ENCODE measurements at places on chromosomes 16 and 17.
A peak's percentile ranks its signal among the peaks of the same experiment; 100 is the strongest.

- H3K4me3 ChIP-seq, result peak within 1 kb of the TSS; percentile 82
- H3K27me3 ChIP-seq, result no peaks in the 10 kb centered on the region
- H3K27ac ChIP-seq, result peak within 1 kb of the TSS; percentile 98
- peak; percentile 56 for DNase-seq
- H3K36me3 ChIP-seq, result peaks cover 6% of the 10 kb centered on the region
- peaks cover 25% of the 10 kb centered on the region for H3K4me1 ChIP-seq
Observed at GRCh38 chr16:30526137-30526822, at the start of gene ZNF768. ZNF768 (minus strand) TSS chr16:30526566; CDS start chr16:30526413, 153 bp downstream.

- no peak for DNase-seq
- no peaks in the 10 kb centered on the region for H3K4me1 ChIP-seq
- H3K4me3 ChIP-seq, result no peak overlapping the region
- H3K27ac ChIP-seq, result no peak overlapping the region
- H3K27me3 ChIP-seq, result no peaks in the 10 kb centered on the region
Observed at GRCh38 chr16:13307851-13308250, 406.5 kb downstream of the SHISA9 start.

- H3K4me3 ChIP-seq, result no peak overlapping the region
- no peaks in the 10 kb centered on the region for H3K27me3 ChIP-seq
- no peak for DNase-seq
- H3K36me3 ChIP-seq, result peaks cover 23% of the 10 kb centered on the region
- H3K27ac ChIP-seq, result no peak overlapping the region
- H3K4me1 ChIP-seq, result peaks cover 18% of the 10 kb centered on the region
Observed at GRCh38 chr17:82810644-82811430, 29.0 kb downstream of the ZNF750 start.

DNA sequence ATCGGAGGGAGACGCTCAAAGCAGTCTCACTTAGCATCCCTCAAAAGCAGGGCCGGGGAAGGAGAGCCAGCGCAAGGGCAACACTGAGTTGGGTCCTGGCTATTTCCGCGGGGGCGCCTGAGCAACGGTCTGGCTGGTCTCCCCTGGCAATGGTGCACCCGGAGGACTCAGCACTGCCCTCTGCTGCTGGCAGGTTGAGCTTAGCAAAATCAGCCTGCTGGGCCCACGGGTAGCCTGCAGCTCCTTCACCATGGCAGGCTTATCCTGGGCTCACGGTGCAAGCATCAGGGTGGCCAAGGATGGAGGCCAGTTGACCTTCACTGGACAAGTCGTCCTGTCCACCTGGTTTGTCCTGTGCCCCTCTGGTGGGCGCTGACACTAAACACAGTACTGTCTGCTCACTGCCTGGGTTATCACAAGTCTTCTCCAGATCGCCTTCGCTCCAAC, 14.4 kb upstream of the ALDH3A1 start:
- peak; percentile 85 for DNase-seq
- H3K27me3 ChIP-seq, result peaks cover 2% of the 10 kb centered on the region
- H3K4me3 ChIP-seq, result no peak overlapping the region
- peaks cover 2% of the 10 kb centered on the region for H3K4me1 ChIP-seq
- H3K36me3 ChIP-seq, result no peaks in the 10 kb centered on the region
- no peak overlapping the region for H3K27ac ChIP-seq

GRCh38 chr17:28488533-28489276, 15.3 kb downstream of the SLC13A2 start:
- H3K4me3 ChIP-seq, result no peak overlapping the region
- H3K27ac ChIP-seq, result no peak overlapping the region
- H3K4me1 ChIP-seq, result no peaks in the 10 kb centered on the region
- H3K27me3 ChIP-seq, result peaks cover 13% of the 10 kb centered on the region
- H3K36me3 ChIP-seq, result no peaks in the 10 kb centered on the region

- DNase-seq, result no peak
- peaks cover 6% of the 10 kb centered on the region for H3K4me1 ChIP-seq
- no peaks in the 10 kb centered on the region for H3K36me3 ChIP-seq
- H3K27me3 ChIP-seq, result no peaks in the 10 kb centered on the region
- H3K27ac ChIP-seq, result no peak overlapping the region
- no peak overlapping the region for H3K4me3 ChIP-seq
Observed at GRCh38 chr17:64343833-64344637, 46.6 kb downstream of the PECAM1 start.

GRCh38 chr16:72658888-72659717, 388.8 kb downstream of the ZFHX3 start:
- H3K4me3 ChIP-seq, result no peak overlapping the region
- H3K27ac ChIP-seq, result no peak overlapping the region
- H3K27me3 ChIP-seq, result no peaks in the 10 kb centered on the region
- peaks cover 5% of the 10 kb centered on the region for H3K4me1 ChIP-seq
- no peak for DNase-seq

DNA sequence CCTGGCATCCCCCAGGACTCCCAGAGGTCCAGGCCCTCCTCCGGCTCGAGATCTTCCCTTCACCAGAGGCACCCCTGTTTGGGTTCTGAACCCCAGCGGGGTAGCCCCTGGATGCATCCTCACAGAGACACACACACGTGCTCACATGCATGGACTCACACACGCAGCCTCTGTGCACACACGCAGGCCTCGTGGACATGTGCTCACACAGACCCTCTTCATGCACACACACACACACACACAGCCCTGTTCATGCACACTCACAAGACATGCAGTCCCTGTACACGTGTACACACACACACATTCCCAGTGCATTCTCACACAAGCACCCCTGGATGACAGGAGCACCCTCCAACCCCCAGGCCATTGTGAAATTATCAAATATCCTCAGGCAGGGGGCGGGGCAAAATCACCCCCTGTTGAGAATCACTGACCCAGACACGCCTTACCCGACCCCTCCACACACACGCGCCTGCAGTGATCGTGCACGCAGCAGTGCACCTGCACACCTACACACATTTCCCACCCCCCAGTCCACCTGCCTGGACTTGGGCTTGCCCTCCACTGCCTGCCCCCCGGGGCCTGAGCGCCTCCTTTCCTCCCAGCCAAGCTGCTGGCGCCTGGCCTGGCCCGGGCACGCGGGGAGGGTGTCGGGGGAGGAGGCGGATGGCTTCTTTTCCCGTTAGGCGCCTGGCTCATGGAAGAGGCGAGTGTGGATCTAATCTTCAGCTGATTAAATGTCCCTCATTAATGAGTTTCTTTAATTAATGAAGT, 62.6 kb downstream of the ENGASE start:
- no peak overlapping the region for H3K27ac ChIP-seq
- peaks cover 87% of the 10 kb centered on the region for H3K27me3 ChIP-seq
- no peaks in the 10 kb centered on the region for H3K4me1 ChIP-seq
- no peaks in the 10 kb centered on the region for H3K36me3 ChIP-seq

GRCh38 chr17:48642843-48643696, 16.9 kb upstream of the HOXB9 start:
- peaks cover 51% of the 10 kb centered on the region for H3K4me1 ChIP-seq
- no peak for DNase-seq
- peaks cover 94% of the 10 kb centered on the region for H3K27me3 ChIP-seq
- no peaks in the 10 kb centered on the region for H3K36me3 ChIP-seq
- peak overlapping the region; percentile 85 for H3K4me3 ChIP-seq
- H3K27ac ChIP-seq, result peak overlapping the region; percentile 69

DNA sequence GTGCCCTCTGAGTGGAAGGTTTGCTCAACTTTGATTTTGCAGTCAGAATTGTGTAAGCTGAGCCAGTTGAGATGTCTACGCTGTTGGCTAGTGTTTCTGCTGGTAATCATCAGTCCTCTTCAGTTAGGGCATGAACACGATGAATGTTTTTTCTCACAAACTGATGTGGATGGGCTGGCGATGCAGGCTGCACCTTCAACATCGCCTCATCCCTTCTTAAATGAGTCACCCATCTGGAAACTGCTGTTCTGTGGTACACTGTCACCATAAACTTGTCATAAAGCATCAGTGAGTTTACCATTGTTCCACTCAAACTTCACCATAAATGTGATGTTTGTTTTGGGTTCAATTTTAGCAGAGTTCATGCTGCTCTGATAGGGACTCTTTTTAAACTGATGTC, 8.4 kb downstream of the C16orf95 start:
- H3K27ac ChIP-seq, result no peak overlapping the region
- no peaks in the 10 kb centered on the region for H3K27me3 ChIP-seq
- peaks cover 5% of the 10 kb centered on the region for H3K36me3 ChIP-seq
- no peak for DNase-seq
- H3K4me1 ChIP-seq, result peaks cover under 1% of the 10 kb centered on the region

GRCh38 chr17:32445497-32445896, 1.2 kb downstream of the PSMD11 start:
- H3K4me3 ChIP-seq, result peak overlapping the region; percentile 92
- DNase-seq, result no peak

DNA sequence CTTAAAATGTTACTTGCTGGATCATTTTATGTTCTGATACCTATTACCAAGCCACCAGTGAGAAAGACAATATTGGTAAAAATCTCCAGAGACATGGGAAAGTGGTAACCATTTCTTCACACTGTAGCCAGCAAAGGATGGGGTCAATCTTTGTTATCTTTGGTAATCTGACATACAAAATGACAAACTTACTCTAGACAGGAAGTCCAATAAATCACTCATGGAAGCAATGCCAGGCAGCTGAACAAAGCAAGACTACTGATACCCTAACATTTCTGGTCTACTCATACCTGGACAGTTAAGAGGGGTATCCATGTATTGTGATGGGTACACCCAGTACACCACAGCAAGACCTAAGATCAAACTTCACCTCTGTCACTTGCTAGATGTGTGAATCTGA, 19.0 kb downstream of the GRB2 start:
- peaks cover 11% of the 10 kb centered on the region for H3K4me1 ChIP-seq
- H3K4me3 ChIP-seq, result no peak overlapping the region
- no peaks in the 10 kb centered on the region for H3K27me3 ChIP-seq
- no peak overlapping the region for H3K27ac ChIP-seq
- peaks cover 8% of the 10 kb centered on the region for H3K36me3 ChIP-seq
- no peak for DNase-seq

GRCh38 chr16:15856901-15857698, at the start of gene MYH11:
MYH11 (minus strand) TSS chr16:15857028; CDS start chr16:15838252, 18,776 bp downstream.
- H3K27me3 ChIP-seq, result peaks cover 56% of the 10 kb centered on the region
- peak within 1 kb of the TSS; percentile 76 for H3K4me3 ChIP-seq
- H3K4me1 ChIP-seq, result peaks cover 9% of the 10 kb centered on the region
- peak within 1 kb of the TSS; percentile 26 for H3K27ac ChIP-seq

DNA sequence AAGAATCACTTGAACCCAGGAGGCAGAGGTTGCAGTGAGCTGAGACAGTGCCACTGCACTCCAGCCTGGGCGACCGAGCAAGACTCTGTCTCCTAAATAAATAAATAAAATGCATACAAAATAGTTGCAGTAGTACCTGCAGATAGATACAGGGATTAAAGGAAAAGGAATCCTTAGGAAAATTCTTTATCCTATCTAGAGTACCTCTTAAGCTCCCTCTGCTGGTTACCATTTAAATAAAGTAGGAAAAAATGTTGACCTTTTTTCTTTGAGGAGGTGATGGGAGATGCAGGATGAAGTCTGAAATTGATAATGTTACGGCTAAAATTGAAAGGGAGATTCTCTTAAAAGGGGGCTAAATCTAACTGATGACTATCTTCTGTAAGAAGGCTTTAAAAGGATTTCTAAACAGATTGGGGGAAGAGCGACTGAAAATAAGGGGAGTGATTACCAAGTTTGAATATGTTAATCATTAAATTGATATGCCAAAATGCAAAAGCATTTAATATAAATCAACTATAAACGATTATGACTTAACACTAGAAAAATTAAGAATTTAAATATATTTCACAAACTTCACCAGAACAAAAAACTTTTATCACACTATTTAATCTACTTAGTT, 29.4 kb downstream of the C16orf87 start:
- H3K4me3 ChIP-seq, result no peak overlapping the region
- peaks cover 11% of the 10 kb centered on the region for H3K4me1 ChIP-seq
- peaks cover 21% of the 10 kb centered on the region for H3K36me3 ChIP-seq

DNA sequence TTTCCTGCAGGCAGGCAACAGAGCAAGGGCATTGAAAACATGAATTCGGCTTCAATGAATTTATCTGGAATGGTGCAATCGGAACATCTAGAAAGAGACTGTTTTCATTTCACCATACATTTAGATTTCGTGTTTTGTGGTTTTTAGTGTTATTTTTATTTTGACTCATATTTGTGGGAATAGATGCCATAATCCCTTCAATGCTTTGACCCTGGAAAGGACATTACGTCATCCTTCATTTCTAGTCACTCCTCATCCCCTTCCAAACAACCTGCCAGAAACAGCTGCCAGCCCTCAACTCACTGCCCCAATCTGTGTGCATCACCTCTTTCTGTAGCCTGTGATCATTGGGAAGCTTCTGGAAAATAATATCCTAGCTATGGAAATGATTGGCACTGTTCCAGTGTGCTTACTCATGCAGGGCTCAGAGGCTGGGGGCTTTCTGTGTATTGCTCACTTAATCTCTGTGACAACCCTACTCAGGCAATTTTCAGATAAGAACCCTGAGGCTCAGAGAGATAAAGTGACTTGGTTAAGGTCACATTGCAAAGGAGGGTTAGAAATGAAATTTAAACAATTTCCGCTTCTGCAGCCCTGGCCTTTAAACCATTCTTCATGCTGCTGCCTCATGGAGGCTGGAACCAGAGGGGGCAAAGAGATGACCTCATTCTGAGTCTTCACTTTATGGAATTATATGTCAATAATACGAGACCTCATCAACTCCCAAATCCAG, 9.5 kb upstream of the KSR1 start:
- H3K4me1 ChIP-seq, result peaks cover 7% of the 10 kb centered on the region
- no peaks in the 10 kb centered on the region for H3K36me3 ChIP-seq
- no peak for DNase-seq
- peak overlapping the region; percentile 64 for H3K27ac ChIP-seq
- H3K4me3 ChIP-seq, result no peak overlapping the region

- peaks cover 8% of the 10 kb centered on the region for H3K36me3 ChIP-seq
- H3K4me1 ChIP-seq, result peaks cover 4% of the 10 kb centered on the region
Observed at GRCh38 chr17:2362016-2362415, 24.7 kb downstream of the SGSM2 start.

DNA sequence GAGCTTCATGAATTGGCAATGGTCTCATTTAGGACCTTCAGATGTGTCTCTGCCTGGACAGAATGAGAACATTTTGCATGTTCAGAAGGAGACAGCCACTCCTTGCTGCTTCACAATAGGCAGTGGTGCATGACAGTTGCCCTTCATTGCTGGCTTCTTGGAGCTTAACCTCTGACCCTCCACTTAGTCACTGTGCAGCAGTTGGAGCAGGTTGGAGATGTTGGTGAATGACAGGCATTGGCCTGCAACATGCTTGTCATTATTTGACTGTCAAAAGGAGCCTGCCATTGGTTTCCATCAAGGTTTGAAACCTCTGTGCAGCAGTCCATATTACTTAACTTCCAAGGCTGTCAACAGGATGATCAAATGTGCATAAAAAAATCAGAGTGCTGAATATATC, 22.7 kb downstream of the FTO start:
- H3K4me1 ChIP-seq, result peaks cover 5% of the 10 kb centered on the region
- H3K27me3 ChIP-seq, result no peaks in the 10 kb centered on the region
- no peak overlapping the region for H3K4me3 ChIP-seq
- no peaks in the 10 kb centered on the region for H3K36me3 ChIP-seq
